Smooth muscle cell of trachea (primary cell): ENCODE measurements at places on chromosomes 12 and 14. TPM values are rescaled to one million over a fixed set of nuclear protein-coding genes. Genes with fewer than 3 reads are reported as not detected.

COA8 gene
- total RNA-seq = 19.0 and 23.6 TPM in 2 replicates

PAX9 gene
- not detected in 2 replicates for total RNA-seq

PLD4 gene
- total RNA-seq = under 0.01 TPM in 2 replicates

DLK1 gene
- under 0.01 TPM in 1 of 2 replicates, not detected in the other for total RNA-seq

PIWIL1 gene
- total RNA-seq = 0.17 TPM in 1 of 2 replicates, not detected in the other

RPL10L gene
- not detected in 2 replicates for total RNA-seq

SH2B3 gene
- total RNA-seq = 15.9 and 49.1 TPM in 2 replicates

FAM181A gene
- total RNA-seq = not detected in 2 replicates

SCNN1A gene
- total RNA-seq = under 0.01 TPM in 1 of 2 replicates, not detected in the other

PELI2 gene
- total RNA-seq = 18.7 and 19.3 TPM in 2 replicates

ASPG gene
- total RNA-seq = not detected in 2 replicates

RASSF8 gene
- 50.2 and 54.9 TPM in 2 replicates for total RNA-seq

WSCD2 gene
- not detected in 2 replicates for total RNA-seq

C12orf76 gene
- total RNA-seq = 13.5 and 19.2 TPM in 2 replicates

FAM90A1 gene
- total RNA-seq = 0.33 TPM in 1 of 2 replicates, not detected in the other

KRT8 gene
- 1.9 and 5.6 TPM in 2 replicates for total RNA-seq

CAPZA3 gene
- total RNA-seq = not detected in 2 replicates

CYP46A1 gene
- total RNA-seq = 0.29 and 0.99 TPM in 2 replicates

AMN gene
- total RNA-seq = 0.15 and 0.17 TPM in 2 replicates

PLA2G1B gene
- 0.33 TPM in 1 of 2 replicates, not detected in the other for total RNA-seq

CD163 gene
- total RNA-seq = not detected in 2 replicates

POTEG gene
- total RNA-seq = not detected in 2 replicates

CHGA gene
- total RNA-seq = 0.15 TPM in 1 of 2 replicates, not detected in the other

LMNTD1 gene
- 0.44 TPM in 1 of 2 replicates, not detected in the other for total RNA-seq

OVCH1 gene
- 0.15 and 0.83 TPM in 2 replicates for total RNA-seq

NXPH4 gene
- total RNA-seq = 3.2 and 3.5 TPM in 2 replicates

RNU4-1 gene
- total RNA-seq = under 0.01 TPM in 2 replicates

PSMA3 gene
- 68.5 and 146 TPM in 2 replicates for total RNA-seq

DACT1 gene
- total RNA-seq = 6.4 and 14.6 TPM in 2 replicates

OR6C3 gene
- total RNA-seq = not detected in 2 replicates

WNT5B gene
- 158 and 206 TPM in 2 replicates for total RNA-seq

AKAP5 gene
- total RNA-seq = 0.17 and 0.29 TPM in 2 replicates

PROX2 gene
- not detected in 2 replicates for total RNA-seq

SRRM4 gene
- total RNA-seq = under 0.01 TPM in 1 of 2 replicates, not detected in the other

STON2 gene
- total RNA-seq = 25.2 and 46.1 TPM in 2 replicates

RNASE1 gene
- total RNA-seq = not detected in 2 replicates

TGM1 gene
- total RNA-seq = 0.83 and 1.5 TPM in 2 replicates

ADAMTS20 gene
- not detected in 2 replicates for total RNA-seq

TAS2R9 gene
- not detected in 2 replicates for total RNA-seq

SUPT16H gene
- 73.8 and 89.9 TPM in 2 replicates for total RNA-seq

TSFM gene
- 17.2 and 20.5 TPM in 2 replicates for total RNA-seq

MTERF2 gene
- 6.5 and 10.9 TPM in 2 replicates for total RNA-seq

GLIPR1L1 gene
- total RNA-seq = 1.0 TPM in 1 of 2 replicates, not detected in the other

NEUROD4 gene
- total RNA-seq = not detected in 2 replicates

ASIC1 gene
- 1.5 and 4.6 TPM in 2 replicates for total RNA-seq

CEBPE gene
- not detected in 2 replicates for total RNA-seq

VAMP1 gene
- total RNA-seq = 10.2 and 19.5 TPM in 2 replicates

ACRBP gene
- total RNA-seq = 0.29 and 0.50 TPM in 2 replicates

CRIP1 gene
- total RNA-seq = 1.3 and 2.5 TPM in 2 replicates

EPYC gene
- total RNA-seq = 0.15 TPM in 1 of 2 replicates, not detected in the other

NAV3 gene
- 41.2 and 48.0 TPM in 2 replicates for total RNA-seq

AQP6 gene
- not detected in 2 replicates for total RNA-seq

PPM1A gene
- total RNA-seq = 18.9 and 40.0 TPM in 2 replicates

MSRB3 gene
- total RNA-seq = 37.1 TPM in 2 replicates

HECTD4 gene
- total RNA-seq = 28.1 and 30.8 TPM in 2 replicates

AHNAK2 gene
- 279 and 407 TPM in 2 replicates for total RNA-seq

SCN8A gene
- total RNA-seq = 23.3 and 28.7 TPM in 2 replicates

FGD4 gene
- 13.1 and 19.2 TPM in 2 replicates for total RNA-seq
